ENCODE measurements at places on chromosomes 12 and 14.

GRCh38 chr12:131002216-131002631, 48.5 kb downstream of the ADGRD1 start:
- DNase-seq, result no peak

DNA sequence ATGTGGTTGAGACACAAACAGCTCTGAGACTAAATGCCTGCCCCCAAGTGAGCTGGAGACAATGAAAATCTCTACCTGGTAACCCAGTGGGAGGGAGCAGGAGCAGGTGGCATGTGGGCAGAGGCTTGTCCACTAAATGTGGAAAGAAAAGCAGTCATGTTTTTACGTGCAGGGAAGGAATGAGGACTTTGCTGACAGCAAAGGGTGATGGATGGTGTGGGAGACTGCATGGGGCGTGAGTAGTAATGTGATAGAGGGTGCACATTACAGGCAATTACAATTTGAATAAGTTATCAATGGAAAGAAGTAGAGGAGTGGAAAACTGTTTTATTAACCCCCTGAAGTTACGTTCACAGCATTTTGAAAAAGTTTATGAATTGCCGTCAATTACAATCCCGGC, 176.6 kb downstream of the NRXN3 start:
- DNase-seq, result no peak

- no peak for DNase-seq
Measured at GRCh38 chr12:95224202-95225170, 6.9 kb downstream of the VEZT start.

DNA sequence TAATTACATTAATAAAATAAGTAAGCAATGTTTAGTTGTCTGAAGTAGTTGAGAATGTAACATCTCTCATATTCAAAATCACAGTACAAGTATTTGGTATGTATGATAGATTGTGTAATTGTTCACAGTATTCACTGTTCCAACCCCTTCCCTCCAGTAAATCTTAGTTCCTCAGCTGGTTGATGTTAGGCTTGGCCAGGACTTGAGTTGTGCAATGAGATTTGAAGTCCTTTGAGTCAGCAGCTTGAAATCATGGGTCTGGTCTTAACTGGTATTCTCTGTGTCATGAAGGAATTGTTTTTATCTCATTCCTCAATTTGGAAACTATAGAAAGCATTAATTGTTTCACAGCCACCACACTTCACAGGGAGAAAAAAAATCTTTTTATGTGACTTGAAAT, 477.1 kb downstream of the FSCB start:
- no peak for DNase-seq

- no peak for DNase-seq
Measured at GRCh38 chr14:28412077-28412476, 354.5 kb upstream of the FOXG1 start.

GRCh38 chr12:5343711-5344110, 88.2 kb upstream of the NTF3 start:
- no peak for DNase-seq

GRCh38 chr12:81757731-81758365, 1.3 kb downstream of the PPFIA2 start:
- DNase-seq, result no peak

DNA sequence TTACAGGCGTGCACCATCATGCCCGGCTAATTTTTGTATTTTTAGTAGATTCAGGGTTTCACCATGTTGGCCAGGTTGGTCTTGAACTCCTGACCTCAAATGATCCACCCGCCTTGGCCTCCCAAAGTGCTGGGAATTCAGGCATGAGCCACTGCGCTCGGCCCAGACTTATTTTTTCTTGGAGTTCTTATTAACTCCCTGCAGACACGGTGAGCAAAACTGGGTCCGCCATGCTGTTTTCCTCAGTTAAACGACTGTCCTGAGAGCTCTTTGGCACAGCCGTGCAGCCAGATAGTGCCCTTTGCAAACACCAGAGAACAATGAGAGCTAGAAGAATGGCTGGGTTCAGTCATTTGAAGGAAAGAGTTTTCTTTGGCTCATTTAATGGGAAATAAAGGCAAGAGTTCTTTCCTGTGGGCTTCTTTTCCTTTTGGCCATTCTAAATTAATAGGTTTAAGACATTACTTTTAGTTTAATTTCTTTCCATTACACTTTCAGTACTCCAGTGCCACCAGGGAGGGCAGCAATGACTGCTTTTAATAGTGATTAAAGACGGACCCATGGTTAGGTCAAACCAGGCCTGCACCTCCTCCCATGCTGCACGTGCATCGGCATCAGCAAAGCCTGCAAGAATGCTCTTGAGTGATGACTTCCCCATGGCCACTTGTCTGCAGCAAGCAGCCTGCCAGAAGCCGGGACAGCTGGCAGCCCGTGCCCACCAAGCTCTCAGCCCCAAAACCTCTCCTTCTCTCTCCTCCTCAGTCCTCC, 60.7 kb downstream of the VCPKMT start:
- no peak for DNase-seq

GRCh38 chr14:106518054-106518943, 991.9 kb downstream of the TMEM121 start:
- no peak for DNase-seq

- no peak for DNase-seq
Measured at GRCh38 chr12:109890620-109891170, 9.4 kb upstream of the TCHP start.

GRCh38 chr12:26118308-26118707, 6.5 kb downstream of the BHLHE41 start:
- DNase-seq, result no peak

GRCh38 chr12:48999371-49000131, at the start of gene DDN:
Gene DDN (minus strand): TSS chr12:48999375. CDS start chr12:48999287, 88 bp downstream.
- DNase-seq, result no peak

GRCh38 chr12:106903241-106903945, 52.3 kb upstream of the TMEM263 start:
- DNase-seq, result no peak

- no peak for DNase-seq
Measured at GRCh38 chr14:22843123-22843925, 6.9 kb downstream of the MMP14 start.

- DNase-seq, result no peak
Measured at GRCh38 chr14:68788996-68789820, 3.7 kb downstream of the ZFP36L1 start.

GRCh38 chr12:106353175-106353574, 4.4 kb upstream of the POLR3B start:
- DNase-seq, result no peak

DNA sequence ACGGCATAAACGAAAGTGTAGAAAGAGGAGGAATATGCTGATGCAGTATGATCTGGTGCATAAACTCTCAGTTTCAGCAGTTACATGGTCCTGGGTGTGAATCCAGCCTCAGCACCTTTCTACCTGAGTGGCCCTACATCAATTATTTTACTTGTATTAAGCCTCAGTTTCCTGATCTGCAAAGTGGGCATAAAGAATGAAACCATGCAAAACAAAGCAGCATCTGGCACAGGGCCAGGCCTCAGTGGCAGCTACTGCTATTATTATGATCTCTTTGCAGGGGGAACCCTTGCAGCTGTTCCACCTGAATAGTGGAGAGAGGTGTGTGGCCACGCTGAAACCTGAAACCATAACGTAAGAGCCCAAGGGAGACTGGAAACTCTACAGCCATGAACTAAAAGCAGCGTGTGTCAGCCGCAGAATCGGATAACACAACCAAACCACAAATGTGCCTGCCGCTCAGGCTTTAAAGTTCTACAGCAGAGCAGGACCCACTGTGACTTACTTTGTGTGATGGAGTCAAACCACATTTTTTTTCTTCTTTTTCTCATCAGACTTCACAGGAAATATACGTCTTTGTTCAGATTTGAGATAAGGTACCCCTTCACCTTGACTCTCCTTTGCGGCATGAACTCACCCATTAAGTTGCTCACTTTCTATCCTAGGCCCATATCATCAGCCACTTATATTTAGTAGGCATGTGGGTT, 29.2 kb upstream of the FOS start:
- no peak for DNase-seq

- DNase-seq, result no peak
Measured at GRCh38 chr12:64655141-64655540, 44.8 kb downstream of the RASSF3 start.

GRCh38 chr14:29584992-29585391, 342.7 kb downstream of the PRKD1 start:
- DNase-seq, result no peak

DNA sequence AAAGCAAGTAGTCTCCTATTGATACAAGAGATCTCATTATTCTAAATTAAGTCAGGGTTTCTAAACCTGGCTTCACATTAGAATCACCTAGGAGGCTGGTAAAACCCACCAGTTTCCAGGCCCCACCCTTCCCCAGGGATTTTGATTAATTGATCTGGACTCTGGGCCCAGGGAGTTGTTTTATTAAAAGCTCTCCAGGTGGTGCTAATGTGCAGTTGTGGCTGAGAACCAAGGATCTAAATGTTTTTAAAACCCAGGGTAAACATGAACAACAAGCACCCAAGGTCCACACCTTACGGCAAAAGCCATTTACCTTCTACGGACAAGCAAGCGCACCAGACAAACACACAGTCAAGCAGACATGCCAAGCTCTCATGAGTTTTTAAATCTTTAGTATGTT, 73.9 kb downstream of the SLC2A13 start:
- DNase-seq, result no peak

DNA sequence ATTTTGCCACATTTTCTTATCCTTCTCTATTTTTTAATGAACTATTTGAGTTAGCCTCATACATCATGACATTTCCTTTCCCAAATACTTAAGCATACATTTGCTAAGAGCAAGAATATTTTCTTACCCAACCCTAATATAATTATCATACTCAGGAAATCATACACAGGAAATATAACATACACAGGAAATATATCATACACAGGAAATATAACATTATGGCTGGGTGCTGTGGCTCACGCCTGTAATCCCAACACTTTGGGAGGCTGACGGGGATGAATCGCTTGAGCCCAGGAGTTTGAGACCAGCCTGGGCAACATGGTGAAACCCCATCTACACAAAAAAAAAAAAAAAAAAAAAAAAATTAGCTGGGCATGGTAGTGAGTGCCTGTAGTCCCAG, 4.9 kb downstream of the NCKAP1L start:
- DNase-seq, result no peak

GRCh38 chr12:50038336-50038735, 13.0 kb upstream of the RACGAP1 start:
- DNase-seq, result no peak

DNA sequence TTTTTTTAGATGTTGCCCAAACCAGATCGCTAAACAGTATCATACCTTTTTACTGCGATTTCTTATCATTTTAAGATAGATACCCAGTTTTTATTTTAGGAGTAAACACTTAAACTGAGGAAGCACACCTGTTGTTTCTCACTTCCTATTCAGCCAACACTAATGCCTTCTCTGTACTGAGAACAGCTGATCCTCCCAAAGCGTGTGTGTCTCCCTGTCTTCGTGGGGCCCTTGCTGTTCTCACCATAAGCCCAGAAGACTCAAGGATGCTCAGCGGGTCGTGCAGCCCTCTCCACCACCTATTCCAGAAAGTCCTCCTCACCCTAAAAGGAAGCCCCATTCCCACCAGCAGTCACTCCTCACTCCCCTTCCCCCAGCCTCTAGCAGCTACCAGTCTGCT, 14.8 kb downstream of the PPP2R5C start:
- no peak for DNase-seq

GRCh38 chr14:67442139-67442906, 30.4 kb upstream of the PLEK2 start:
- no peak for DNase-seq

DNA sequence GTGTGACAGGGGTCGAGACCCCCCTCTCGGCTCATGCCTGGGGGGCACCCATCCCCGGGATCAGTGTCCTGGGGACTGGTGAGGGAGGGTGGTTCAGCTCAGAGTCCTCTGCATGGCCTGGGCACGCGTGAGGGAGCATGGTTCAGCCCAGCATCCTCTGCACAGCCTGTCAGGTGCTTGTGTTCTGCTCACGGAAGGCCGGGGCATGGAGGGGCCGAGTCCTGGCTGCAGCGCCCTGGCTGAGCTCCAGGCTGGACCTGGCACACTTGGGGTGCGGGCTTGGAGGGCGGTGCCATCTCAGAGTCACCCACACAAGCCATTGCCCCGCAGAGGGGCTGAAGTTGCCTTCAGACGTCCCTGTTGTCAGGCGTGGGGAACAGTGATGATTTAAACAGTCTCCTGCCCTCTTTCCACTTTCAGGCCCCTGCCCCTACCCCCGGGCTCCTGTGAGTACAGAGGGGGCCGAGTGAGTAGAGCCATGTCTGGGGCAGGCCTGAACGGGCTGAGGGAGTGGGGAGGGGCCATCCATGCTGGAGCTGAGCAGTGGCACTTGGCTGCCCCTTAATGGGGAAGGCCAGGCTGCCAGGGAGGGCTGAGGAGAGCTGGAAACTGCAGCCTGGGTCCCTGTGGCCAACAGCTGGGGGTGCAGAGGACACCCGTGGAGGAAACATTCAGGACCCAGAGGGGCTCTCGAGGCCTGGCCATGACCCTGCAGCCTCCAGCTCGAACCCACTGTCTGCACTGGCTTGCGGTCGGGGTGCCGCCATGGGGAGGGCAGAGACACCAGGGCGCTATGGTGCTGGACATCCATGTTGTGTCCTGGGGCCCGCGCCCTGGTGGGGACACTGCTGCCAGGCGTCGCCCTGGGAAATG, 22.5 kb downstream of the FBRSL1 start:
- no peak for DNase-seq

GRCh38 chr12:52634266-52635056, 16.1 kb upstream of the KRT73 start:
- no peak for DNase-seq

- no peak for DNase-seq
Measured at GRCh38 chr12:51841727-51842126, 6.8 kb downstream of the FIGNL2 start.

GRCh38 chr12:10722502-10722904, 620 bp downstream of the YBX3 start:
- peak; percentile 7 for DNase-seq

DNA sequence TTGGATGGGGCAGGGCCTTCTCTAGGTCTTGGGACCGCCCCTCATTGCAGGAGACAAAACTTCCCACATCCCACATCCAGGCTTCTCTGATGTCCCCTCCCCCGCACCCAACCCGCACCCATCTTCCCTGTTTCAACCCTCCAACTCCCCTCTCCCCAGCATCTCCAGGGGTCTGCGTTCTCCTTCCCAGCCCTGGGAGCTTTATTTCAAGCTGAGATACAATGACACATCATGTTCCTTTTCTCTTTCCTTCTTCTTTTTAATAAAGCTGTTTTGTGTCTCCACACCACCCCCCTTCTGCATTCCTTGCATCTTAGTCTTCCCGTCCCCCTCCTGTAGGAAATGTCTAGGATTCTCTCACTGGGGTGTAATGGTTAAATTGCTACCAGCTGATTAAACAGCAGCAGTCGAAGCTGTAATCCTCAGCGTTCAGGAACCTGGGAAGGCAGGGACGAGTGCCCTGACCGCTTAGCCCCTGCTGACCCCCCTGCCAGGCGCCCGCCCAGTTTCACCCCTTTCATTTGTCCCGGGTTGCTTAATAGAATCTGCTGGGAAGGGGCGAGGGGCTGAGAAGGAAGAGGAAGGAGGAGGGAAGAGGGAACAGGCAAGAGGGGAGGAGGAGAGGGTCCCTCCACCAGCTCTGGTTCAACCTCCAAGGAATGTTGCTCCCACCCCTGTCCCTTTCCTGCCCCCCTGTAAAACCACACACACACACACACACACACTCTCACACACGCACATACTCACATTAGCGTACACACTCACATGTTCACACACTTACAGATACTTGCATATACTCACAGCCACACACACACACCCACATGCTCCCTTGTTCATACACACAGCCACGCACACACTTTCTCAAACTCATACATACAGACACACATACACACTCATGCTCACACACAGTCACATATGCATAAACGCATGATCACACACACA, 104.5 kb upstream of the MED13L start:
- no peak for DNase-seq

All from cortex of kidney (tissue), 1 donor.